H7 (cell line): ENCODE measurements at places on chromosomes 16 and 17. TPM values are rescaled to one million over a fixed set of nuclear protein-coding genes. Genes with fewer than 3 reads are reported as not detected.

The ATP2A1 gene
- 0.10 and 1.0 TPM in 2 replicates for total RNA-seq

The TNFSF13 gene
- total RNA-seq: 0.94 and 1.7 TPM in 2 replicates

The SLX1B gene
- 39.3 and 71.9 TPM in 2 replicates for total RNA-seq

The RASD1 gene
- total RNA-seq: 5.3 and 5.6 TPM in 2 replicates

The NPTX1 gene
- total RNA-seq: 1.6 and 4.2 TPM in 2 replicates

DNA sequence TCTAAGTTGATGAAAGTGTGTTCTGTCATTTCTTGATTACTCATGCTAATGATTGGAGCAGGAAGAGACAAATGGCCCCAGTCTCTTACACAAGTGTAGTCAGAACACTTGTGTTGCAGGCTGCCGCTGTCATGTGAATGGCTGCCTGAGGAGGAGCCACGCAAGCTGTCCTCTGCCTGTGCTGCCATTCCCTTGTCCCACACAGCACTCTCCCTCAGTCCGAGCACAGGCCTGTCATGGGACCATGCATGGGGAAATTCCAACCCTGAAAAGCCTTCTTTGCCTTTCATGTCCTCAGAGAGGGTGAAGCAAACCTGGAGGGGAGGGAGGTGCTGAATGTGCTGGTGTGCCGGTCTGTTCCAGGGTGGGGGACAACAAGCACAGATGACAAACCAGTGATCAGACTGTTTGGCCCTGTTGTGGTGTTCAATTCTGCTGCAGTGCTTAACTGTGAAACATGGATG is 109.4 kb downstream of the MRTFB start:
- DNase-seq: no peak

GRCh38 chr17:68462381-68463210 is 5.3 kb upstream of the WIPI1 start:
- DNase-seq: peak; percentile 80

DNA sequence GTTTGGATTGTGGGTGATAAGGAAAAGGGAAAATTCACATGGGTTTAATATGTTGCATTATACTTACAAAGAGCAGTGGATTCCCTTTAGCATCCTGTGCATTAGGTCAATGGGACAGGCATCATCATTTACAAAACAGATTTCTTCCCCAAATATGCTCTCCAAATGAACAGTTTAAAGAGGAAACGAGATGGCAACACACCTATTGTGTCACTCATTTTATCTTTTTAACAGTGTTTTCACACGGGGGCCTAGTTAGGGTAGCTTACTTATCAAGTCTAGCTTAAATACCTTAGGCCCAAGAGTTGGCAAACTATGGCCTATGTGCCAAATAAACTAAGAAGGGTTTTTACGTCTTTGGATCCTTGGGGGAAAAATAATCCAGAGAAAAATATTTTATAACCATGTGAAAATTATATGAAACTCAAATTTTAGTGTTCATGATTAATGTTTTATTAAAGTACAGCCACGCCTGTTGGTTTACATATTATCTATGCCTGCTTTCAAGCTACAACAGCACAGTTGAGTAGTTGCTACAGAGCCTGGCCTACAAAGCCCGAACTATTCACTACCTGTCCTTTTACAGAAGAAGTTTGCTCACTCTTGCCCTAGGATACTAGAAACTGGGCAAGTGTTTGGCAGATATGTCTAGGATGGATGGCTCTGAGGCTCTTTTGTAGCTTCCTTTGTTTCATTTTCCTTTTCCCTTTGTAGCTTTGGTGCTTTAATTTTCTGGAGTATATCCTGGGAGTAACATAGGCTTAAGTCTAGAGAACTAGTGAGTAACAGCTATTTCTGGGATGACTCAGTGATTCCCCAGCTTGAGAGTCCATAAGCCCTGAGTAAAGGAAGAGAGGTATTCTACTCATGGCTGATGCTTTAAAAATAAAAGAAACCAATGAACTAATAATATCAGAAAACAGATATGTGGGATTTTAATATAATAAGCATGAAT is 12.4 kb downstream of the NUP93 start:
- DNase-seq: no peak

GRCh38 chr17:34465789-34466188 is 102.8 kb upstream of the CCL1 start:
- DNase-seq: no peak

GRCh38 chr16:22890976-22891375 is 77.0 kb downstream of the HS3ST2 start:
- DNase-seq: no peak

DNA sequence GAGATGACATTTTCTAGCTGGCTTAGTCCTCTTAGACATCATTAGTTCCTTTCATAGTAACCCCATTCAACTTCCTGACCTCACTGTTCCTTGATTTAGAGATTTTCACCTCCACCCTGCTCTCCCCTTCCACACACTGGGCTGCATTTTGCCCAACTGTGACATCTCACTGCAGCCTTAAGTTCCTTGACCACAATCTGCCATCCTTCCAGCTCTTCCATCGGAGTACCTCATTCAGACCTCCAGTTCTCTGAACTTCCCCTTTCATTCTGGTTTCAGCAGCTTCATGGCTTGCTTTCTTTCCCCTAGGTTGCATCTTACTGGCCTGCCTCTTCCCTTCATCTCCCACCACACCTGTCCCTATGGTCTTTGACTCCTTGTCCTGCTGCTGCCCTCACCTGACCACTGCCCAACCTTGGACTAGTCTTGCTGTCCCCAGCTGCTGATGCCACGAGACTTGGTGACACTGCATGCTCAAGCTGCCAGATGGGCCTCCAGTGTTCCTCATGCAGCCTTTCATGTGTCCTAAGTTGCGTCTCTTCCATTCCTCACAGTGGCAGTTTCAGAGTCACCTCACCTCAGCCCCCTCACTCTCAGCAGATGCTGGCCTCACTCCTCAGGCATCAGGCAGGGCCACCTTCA is 40.8 kb downstream of the NUP88 start:
- DNase-seq: no peak
